ENCODE measurements at places on chromosomes 13 and 19. TPM values are rescaled to one million over a fixed set of nuclear protein-coding genes. Genes with fewer than 3 reads are reported as not detected.

DNA sequence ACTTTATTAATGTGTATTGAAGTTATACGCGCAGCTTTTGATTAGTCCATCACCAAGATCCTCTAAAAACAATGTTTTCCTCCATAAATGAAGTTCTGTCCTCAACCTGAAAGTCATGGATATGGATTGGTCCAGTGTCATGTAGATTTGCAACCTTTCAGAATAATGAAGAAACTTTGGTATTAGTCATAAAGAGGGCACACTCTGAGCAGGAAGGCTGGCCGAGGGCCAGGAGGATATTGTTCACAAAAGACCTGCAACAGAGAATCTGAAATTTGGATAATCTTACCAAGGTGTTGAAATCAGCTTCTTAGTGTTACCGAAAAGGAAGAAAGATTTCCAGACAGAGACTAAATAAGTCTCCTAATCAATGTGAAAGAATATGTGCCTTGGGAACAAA is 20.7 kb downstream of the CLDN10 start:
- no peak for DNase-seq

SMIM44 gene
- not detected for total RNA-seq

GRCh38 chr13:28251466-28251865 is 113.1 kb downstream of the PAN3 start:
- no peak for DNase-seq

LSM14A gene
- total RNA-seq = 84.5 TPM

DNA sequence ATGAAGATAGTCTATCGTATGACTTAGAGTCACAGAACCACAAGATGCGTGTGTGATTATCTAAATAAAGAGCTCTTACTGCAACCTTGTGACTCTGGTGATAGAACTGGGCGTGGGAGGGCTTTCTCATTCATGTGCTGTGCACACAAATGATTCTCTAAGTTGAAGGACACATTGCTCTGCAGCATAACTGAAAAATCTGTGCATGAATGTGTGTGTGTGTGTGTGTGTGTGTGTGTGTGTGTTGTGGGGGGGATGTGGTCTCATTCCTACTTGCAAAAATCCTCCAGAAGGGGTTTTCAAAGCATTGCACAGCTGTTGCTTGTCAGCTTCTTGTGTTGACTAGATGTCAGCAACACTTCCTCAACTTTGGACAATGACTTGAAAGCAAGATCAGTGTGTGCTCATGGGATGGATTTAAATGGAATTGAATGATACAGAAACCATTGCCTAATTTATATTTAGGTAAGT is 22.4 kb downstream of the LRCH1 start:
- DNase-seq = peak; percentile 67

Data from astrocyte (in vitro differentiated cells and primary cell).